ENCODE measurements at places on chromosomes 16 and 17.

DNA sequence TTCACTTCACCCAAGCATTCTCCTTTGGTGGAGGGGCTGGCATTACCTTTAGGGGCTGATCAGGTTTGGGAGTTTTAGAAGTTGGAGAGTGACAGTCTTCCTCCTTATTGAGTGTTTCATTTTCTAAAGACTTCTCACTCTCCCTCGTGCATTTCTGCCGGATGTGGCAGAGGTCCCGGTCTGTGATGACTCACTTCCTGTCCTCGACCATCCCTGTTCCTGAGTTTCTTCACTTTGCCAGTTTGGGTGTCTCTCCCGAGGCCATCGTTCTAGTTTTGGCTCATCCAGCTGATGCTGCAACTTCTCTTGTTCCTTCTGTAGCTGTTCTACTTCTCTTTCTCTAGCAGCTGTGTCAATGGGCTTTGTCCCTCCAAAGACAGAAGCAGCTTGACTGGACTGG lies 104.3 kb downstream of the PHKB start:
- DNase-seq = no peak

GRCh38 chr17:17576772-17577234 lies 14.7 kb downstream of the PEMT start:
- no peak for DNase-seq

- no peak for DNase-seq
Measured at GRCh38 chr17:3511852-3512504, 36.2 kb downstream of the ASPA start.

GRCh38 chr16:23877107-23878070 lies 41.6 kb downstream of the PRKCB start:
- no peak for DNase-seq

DNA sequence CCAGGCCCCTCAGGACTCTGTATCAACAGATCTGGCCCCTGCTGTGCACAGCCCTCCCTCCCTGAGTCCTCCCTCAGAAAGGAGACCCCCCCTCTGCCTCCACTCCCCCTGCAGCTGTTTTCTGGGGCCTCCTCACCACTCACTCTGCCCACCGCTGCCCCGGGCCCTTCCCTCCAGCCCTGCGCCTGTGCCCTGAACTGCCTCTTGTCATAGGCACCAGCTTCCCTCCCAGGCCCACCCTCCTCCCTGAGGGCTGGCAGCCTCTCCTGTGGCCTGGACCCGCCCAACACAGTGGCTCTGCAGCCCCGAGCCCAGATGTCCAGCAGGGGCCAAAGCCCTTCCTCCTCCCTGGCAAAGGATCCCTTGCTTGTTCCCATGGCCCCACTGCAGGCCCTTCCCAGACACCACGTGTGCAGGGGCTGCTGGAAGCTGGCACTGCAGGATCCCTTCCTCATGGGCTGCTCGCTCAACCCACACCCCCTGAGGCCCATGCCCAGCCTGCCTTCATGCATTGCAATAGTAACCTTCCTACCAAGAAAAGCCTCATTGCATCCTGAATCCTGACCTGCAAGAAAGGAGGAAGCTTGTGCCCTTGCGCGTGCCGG lies 25.8 kb downstream of the GNPTG start:
- no peak for DNase-seq

DNA sequence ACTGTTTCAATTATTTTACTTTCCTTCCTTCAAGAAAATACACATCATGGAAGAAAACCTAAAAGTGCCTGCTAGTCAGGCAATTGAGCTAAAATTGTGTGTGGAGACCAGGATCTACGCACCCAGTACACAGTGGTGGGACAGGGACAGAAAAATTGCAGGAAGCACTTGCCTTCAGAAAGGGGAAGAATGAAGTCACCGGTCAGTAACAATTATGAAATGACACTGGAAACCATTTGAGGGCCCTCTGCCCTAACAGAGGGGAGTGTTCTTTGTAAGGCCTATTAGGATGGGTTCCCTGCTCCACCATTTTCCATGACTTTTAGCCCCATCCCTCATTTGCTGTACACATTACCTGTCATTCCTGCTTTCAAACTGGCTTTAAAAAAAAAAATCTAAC lies 4.5 kb upstream of the PHAF1 start:
- DNase-seq = no peak

DNA sequence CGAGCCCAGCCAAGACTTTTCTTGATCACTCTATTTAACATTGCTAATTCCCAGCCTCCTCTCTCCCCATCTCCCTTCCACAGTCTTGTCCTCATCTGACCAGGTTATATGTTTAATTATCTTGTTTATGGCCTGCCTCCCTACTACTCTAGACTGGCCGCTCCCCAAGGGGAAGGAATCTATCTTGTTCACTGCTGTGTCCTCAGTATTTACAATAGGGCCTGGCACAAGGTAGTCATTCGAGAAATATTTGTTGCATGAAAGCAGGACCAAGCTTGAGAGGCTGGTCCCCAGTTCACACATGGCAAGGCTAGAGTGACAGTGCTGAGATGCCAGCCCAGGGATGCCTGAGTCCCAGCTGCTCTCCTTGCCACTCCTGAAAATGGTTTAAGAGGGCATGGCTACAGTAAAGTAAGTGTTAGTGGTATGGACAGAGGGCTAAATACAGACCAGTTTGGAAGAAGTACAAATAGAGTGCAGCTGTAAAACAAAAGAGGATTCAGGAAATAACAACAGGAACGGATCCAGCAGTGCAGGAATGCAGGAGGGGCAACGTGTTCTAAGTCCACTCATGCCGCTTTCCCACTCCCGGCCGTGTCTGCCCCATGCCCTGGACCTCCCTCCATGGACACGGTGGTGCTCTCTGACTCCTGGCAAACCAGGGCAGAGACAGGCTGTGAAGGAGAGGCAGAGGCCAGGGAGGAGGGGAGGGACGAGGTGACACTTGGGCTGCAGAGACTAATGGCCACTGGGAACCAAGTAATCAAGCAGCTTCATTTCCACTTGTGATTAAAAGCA lies 65.6 kb downstream of the TOM1L2 start:
- no peak for DNase-seq

DNA sequence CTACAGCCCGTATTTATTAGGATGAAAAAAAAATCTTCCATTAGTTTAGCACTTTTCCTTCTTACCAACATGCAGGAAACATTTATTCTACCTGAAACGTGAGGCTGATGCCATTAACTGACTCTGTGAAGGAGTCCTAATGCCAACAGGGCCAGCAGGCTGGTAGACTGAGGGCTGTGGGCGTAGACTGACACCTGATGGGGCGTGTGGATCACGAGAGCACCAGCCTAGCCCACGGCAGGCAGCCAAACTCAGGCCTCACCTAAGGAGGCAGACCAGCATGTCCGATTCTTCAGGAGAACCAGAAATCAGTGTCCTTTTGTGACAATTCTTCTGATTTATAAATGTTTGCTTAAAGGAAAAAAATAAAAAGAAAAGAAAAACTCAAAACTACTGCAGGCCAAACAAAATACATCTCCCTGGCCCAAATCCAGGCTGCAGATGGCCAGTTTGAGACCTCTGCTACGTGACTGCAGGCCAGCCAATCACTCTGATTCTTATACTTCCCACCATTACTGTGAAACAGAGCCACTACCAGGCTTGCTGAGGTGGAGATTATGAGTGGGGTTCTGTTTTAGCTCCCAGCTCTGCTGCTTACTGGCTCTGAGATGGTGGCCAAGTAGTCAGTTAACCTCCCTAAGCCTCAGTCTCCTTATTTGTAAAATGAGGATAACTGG lies 66.5 kb downstream of the GNAO1 start:
- DNase-seq = no peak

DNA sequence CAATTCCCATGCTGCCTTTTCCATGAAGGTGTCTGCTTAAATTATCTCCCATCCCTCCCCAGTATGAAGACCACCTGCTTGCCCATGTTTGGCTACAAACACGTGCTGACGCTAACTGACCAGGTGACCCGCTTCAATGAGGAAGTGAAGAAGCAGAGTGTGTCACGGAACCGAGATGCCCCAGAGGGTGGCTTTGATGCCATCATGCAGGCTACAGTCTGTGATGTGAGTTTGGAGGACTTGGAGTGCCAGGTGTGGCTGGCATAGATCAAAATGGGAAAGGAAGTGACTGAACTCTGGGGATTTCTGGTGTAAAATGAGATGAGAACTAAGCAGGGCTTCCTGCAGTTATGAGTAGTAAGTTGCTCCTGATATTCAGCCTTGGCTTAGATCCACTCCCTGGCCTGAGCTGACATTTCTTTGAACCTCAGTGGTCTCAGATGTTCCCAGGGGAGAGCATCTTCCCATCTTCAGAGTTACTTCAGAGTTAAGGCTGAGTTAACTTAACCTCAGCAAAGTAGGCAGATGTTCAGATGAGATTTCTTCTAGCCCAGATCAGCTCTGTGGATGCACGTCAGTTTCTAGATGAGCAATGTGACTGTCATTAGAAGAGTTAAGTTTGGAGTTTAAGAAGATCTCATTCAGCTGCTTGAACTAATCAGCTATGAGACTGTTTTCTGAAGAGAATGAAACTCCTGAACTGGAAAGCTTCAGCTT lies 32.7 kb downstream of the ITGB3 start:
- no peak for DNase-seq

- DNase-seq = peak; percentile 29
Measured at GRCh38 chr17:79836510-79836971, 2.7 kb downstream of the CBX4 start.

DNA sequence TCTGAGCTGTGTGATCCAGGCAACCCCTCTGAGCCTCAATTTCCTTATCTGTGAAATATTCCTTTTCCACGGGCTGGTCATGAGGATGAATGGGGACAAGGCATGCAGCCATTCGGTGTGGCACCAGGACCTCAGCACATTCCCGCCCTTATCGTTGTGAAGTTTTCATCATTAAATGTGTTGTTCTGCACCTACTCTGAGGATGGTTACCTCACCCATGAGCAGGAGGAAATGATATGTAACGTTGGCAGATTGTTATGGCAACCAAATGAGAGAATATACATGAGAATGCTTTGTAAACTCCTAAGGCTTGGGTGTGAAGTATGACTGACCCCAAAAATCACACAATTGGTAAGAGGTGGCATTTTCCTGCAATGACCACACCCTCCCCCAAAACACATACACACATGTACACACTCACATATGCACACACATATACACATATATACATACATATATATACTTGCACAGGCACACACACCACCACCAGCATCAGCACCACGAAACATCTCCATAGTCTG lies 39.5 kb downstream of the SMARCE1 start:
- no peak for DNase-seq

DNA sequence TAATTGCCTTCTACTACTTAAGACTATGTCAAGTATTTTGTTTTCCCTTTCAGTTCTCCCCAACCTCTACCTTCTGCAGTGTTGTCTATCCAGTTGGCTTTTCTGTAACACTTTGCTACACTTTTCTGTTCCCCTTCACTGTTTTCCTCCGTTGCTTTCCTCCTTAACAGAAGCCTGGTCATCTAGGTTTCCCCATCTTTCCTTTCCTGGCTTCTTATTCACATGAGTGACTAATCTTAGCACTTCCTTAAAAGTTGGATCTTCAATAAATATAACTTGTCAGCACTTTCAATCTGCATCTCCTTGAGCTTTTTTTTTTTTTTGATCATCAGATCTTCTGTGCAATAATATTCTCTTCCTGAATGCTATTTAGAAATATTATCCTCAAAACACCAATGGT lies 2.8 kb upstream of the SLFN11 start:
- DNase-seq = no peak

DNA sequence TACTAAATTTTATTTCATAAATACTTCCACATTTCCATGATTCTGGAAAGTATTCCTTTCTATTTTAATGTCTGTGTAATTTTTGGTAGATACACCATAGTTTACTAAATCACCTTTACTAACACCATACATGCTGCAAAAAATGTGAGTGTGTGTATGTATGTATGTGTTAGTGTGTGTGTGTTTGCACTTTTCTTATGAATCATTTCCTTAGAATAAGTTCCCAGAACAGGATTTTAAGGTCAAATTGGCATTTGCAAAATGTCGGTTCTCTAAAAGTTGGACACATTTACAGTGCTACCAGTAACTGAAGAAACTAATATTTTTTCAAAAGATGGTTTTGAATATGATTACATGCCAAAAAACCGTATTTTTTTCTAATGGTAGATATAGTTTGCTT lies 137.1 kb downstream of the CYB561 start:
- DNase-seq = no peak

- no peak for DNase-seq
Measured at GRCh38 chr17:60147553-60148223, 2.1 kb upstream of the CA4 start.

- DNase-seq = no peak
Measured at GRCh38 chr17:57953705-57954396, 1.4 kb downstream of the CUEDC1 start.

DNA sequence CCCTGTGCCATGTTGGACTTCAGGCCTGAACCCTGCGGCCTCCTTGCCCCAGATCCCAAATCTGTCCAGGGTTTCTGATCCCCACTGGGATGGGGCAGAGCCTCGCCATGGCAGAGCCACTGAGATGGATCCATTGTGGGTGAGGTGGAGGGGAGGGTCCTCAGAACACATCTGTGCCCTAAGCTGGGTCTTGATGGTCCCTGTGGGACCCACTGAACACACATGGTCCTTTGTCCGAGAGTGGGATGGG lies 38.0 kb upstream of the KSR1 start:
- no peak for DNase-seq

DNA sequence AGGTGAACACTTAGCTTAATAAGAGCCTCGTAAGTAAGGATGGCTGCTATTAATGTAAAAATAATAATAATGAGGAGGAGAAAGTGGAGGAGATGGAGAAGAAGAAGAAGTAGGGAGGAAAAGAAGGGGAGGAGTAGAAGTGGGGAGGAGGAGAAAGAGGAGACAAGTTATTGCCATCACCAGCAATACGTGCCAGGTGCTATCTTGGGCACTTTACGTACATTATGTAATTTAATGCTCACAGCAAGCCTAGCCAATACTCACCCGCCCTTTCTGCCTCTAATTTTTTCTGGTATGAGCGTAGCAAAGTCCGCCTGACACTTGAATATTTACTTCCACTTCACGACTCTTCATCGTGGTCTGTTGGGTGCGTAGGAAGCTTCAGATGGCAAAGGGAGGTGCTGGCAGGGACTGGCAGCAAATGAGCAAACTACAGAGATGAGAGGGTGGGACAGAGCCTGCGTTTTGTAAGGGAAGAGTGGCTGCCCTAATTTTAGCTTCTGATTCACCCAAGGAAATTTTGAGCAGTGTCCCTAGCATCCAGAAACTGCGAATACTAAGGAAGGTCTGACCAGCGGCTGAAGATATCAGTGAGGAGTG lies 42.1 kb upstream of the CDH13 start:
- DNase-seq = no peak

DNA sequence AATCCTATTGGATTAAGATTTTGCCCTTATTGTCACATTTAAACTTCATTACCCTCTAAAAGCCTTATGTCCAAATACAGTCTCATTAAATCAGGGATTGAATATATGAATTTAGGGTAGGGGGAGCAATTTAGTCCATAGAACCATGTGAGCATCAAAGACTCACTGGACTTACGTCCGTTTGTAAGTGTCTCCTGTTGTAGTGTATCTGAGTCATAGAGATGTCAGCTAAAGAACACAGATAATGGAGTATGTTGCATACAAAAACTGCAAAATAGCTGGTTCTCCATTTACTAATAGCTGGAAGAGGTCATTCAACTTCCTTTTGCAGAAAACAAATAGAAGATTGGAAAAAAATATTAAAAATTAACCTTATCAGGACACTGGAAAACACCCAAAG lies 599.1 kb upstream of the SOX9 start:
- no peak for DNase-seq
